Immature natural killer cell (primary cell): ENCODE measurements at places on chromosomes 3 and 15. TPM values are rescaled to one million over a fixed set of nuclear protein-coding genes. Genes with fewer than 3 reads are reported as not detected.

- no peak for DNase-seq
Observed at GRCh38 chr15:90040618-90041017, 39.5 kb downstream of the ZNF710 start.

- DNase-seq, result no peak
Observed at GRCh38 chr3:88101142-88101541, 42.1 kb downstream of the ZNF654 start.

DNA sequence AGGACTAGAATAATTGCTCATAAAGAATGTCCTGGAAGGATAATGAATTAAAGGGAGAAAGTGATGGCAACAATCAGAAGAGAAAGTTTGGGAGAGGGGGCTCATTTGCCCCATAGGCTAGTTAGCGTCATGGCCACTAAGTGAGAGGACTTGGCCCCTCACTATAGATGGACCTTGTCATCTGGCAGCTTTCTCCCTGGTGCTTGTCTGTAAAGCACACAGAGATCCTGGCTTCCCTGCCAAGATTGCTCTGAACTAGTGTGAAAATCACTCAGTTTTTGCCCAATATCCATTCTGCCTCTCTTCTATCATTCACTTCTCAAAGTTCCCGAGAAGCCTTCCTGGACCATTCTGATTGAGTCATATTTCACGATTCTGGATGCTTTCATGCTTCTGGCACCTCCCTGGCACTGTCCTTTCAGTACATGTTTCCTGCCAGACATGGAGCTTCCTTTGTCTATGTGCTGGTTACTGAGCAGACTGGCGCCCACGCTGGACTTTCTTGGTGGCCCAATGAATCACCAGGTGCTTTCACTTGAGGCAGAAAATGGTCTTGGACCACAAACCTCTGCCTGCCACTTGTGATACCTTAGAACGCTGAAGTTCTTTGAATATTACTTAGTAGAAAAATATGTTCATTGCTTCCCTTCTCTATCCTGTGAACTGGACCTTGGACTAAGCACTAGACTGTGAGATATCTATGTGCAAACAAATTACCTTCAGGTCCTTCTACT is 709.6 kb upstream of the CFAP20DC start:
- DNase-seq, result peak; percentile 14

- no peak for DNase-seq
Observed at GRCh38 chr3:48352546-48352945, 19.1 kb upstream of the SPINK8 start.

- no peak for DNase-seq
Observed at GRCh38 chr15:63181648-63182047, 7.8 kb upstream of the RAB8B start.

DNA sequence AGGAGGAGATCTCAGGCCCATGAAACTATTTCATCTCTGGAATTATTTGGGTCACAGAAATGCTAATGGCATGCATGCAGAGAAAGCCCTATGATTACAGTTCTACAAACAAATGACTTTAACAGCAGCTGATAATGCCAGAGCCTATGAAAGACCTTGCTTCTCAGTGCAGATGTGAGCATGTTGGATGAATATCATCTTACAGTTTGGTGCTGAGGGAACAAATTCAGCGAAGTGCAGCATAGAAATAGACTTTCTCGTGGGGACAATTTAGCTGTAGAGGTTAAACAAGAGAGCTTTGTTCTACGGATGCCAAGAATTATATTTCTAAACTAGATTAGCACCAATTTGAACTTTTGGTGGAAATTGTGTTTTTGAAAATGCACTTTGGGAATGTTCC is 27.7 kb downstream of the PTX3 start:
- DNase-seq, result no peak

GRCh38 chr15:74873036-74873755 is at the start of gene SCAMP2:
Gene SCAMP2 (minus strand): TSS chr15:74873365. CDS start chr15:74873255, 110 bp downstream.
- peak; percentile 94 for DNase-seq

GRCh38 chr15:68537097-68537496 is 41.7 kb upstream of the CORO2B start:
- DNase-seq, result no peak

GRCh38 chr3:128935922-128936321 is 56.5 kb downstream of the ACAD9 start:
- no peak for DNase-seq

- DNase-seq, result no peak
Observed at GRCh38 chr3:45205126-45205525, 21.0 kb downstream of the TMEM158 start.

GRCh38 chr3:141103503-141103902 is 52.4 kb downstream of the SPSB4 start:
- DNase-seq, result no peak

- DNase-seq, result no peak
Observed at GRCh38 chr15:89457086-89457485, 39.3 kb downstream of the RHCG start.

Gene PAQR9
- polyA plus RNA-seq, result not detected

Gene HYAL1
- 0.57 TPM for polyA plus RNA-seq

Gene IGSF11
- polyA plus RNA-seq, result not detected

Gene FBLN2
- polyA plus RNA-seq, result 1.8 TPM
